ENCODE measurements at places on chromosomes 16 and 17.
A peak's percentile ranks its signal among the peaks of the same experiment; 100 is the strongest.

- peak; percentile 32 for DNase-seq
Observed at GRCh38 chr17:48997827-48998586, 822 bp downstream of the IGF2BP1 start.

DNA sequence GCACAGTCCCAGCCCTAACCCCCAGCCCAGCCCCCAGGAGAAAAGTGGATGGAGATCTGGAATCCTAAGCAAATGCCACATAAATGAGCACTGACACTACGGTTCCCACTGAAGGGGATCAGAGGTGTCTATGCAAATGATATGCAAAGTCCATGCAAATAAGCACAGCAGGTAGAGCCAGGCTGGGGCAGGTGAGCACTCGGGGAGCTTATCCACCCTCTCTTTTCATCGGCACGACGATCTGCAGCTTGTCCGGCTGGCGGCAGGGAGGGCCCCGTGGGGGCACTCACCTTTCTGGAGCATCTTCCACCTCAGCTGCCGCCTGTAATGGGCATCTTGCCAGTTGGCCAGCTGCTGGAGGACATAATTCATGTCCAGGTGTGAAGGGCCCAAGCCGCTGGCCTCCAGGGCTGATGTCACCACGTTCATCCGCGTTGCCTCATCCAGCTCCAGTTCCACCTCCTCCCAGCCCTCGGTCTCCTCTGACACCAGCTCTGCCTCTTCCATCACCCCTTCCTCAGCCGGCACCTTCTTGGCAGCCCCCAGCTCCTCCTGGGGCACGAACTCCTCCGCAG lies 9.9 kb downstream of the HAP1 start:
- no peak for DNase-seq

GRCh38 chr17:67487506-67487905 lies 110.4 kb downstream of the PITPNC1 start:
- DNase-seq = no peak

- DNase-seq = no peak
Observed at GRCh38 chr16:11871193-11871592, 19.9 kb upstream of the RSL1D1 start.

- no peak for DNase-seq
Observed at GRCh38 chr17:21271454-21272183, 12.9 kb upstream of the MAP2K3 start.

- no peak for DNase-seq
Observed at GRCh38 chr16:62738666-62739460, 702.6 kb upstream of the CDH8 start.

- no peak for DNase-seq
Observed at GRCh38 chr16:61792194-61792909, 243.9 kb downstream of the CDH8 start.

GRCh38 chr17:75980188-75981018 lies 1.4 kb downstream of the TEN1 start:
- DNase-seq = no peak

DNA sequence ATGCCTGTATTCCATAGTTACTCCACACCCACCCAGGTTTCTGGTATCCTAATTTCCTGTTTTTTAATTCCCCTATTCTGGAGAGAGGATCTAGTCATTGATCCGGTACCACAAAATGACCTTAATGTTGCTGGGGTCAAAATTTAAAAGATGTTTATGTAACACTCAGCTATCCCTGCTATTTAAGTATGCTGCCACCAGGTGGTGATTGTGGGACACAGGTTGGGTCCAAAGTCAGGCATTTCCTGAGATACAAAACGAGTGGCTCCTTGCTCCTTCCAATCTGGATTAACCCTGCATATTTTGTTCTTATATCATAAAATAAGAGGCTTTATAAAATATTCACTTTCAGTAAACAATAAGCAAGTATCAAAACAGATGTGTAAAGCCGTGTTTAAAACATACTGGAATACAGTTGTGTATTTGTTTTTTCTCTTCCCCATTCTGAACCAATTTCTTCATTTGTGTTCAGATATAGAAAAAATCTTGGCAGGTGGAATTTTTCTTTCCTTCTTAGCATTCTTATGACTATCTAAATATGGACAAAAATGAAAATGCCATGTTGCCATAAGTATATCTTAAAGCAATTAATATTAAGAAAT lies 16.3 kb downstream of the HS3ST4 start:
- no peak for DNase-seq

- no peak for DNase-seq
Observed at GRCh38 chr17:17414341-17414805, 62.4 kb upstream of the MED9 start.

DNA sequence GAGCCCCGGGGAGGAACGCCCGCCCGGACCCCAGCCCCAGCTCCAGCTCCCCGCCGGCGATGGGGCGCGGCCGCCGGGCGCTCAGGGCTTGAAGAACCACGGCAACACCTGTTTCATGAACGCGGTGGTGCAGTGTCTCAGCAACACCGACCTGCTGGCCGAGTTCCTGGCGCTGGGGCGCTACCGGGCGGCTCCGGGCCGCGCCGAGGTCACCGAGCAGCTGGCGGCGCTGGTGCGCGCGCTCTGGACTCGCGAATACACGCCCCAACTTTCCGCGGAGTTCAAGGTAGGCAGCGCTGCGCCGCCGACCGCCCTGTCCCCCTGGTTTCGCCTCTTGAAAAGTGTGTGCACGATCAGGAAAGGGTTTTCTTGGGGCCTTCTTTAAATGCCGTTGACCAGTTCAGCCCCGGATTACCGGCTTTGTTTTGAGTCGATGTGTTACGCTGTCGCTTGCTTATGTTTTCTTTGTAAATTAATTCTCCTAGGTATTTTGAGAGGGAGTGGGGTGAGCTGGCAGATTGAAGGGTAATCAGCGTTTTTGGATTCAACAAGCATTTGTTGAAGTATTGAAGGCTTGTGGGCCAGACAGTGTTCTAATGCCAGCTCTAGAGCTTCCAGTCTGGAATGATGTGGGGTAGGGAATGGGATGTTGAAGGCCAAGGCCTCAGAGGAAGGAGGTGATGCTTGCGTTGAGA lies 681 bp downstream of the USP43 start:
- peak; percentile 22 for DNase-seq

- DNase-seq = peak; percentile 65
Observed at GRCh38 chr16:3173892-3174617, 13.9 kb upstream of the OR1F1 start.

GRCh38 chr16:69112285-69113129 lies 7.1 kb downstream of the HAS3 start:
- peak; percentile 75 for DNase-seq

DNA sequence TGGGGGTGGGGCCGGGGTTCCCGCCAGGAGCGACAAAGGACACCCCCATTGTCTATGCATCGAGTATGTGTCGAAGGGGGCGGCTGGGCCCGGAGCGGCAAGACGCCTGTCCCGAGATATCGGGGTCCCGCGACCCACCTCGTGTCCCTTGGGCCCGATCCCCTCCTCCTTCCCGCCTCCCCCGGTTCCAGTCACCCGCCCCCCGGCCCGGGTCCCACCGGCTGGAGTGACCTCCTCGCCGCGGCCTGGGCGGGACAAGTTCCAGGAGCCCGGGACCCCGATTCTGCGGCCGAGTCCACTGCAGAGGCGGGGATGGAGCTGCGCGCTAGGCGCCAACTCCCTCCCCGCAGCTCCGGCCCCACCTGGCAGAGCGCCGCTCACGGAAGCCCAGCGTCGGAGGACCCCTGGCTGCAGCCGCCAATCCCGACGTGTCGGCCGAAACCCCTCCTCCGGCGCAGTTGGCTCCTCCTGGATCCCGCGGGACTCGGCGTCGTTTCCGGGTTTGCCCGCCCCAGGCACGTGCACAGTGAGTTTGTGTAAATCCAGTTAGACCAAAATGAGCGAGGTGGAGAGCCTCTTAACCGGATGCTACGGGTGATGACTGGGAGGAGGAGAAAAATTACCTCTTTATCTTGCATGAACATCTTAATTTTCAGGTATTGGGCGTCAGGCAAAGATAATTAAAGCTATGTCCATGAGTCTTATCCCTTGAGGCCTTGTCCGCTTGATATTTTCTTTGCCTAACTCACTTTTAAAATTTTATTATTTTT lies at the start of gene NMRAL1:
Gene NMRAL1, minus strand, starts transcription at position 434 of the 770 bp plus-strand sequence. CDS start 493 bp downstream, outside the sequence.
- peak; percentile 85 for DNase-seq

GRCh38 chr16:46885960-46886763 lies 2.0 kb downstream of the GPT2 start:
- no peak for DNase-seq

DNA sequence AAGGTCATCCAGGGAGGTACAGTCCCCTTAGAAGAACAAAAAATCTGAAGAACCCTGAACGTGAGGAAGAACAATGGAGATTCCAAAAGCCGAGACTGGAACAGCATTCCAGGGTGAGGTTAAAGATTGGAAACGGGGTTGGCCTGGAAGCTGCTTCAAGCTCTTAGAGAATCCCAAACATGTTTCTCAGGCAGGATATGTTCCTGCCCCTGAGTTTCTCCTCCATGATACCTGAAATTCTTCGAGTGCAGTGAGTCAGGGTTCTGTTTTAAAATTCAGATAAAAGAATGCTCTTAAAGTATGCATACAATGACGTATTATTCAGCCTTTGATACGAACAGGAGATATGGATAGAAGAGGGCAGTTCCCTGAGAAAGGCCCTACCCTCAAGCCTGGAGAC lies 293.1 kb downstream of the HS3ST3B1 start:
- DNase-seq = no peak

DNA sequence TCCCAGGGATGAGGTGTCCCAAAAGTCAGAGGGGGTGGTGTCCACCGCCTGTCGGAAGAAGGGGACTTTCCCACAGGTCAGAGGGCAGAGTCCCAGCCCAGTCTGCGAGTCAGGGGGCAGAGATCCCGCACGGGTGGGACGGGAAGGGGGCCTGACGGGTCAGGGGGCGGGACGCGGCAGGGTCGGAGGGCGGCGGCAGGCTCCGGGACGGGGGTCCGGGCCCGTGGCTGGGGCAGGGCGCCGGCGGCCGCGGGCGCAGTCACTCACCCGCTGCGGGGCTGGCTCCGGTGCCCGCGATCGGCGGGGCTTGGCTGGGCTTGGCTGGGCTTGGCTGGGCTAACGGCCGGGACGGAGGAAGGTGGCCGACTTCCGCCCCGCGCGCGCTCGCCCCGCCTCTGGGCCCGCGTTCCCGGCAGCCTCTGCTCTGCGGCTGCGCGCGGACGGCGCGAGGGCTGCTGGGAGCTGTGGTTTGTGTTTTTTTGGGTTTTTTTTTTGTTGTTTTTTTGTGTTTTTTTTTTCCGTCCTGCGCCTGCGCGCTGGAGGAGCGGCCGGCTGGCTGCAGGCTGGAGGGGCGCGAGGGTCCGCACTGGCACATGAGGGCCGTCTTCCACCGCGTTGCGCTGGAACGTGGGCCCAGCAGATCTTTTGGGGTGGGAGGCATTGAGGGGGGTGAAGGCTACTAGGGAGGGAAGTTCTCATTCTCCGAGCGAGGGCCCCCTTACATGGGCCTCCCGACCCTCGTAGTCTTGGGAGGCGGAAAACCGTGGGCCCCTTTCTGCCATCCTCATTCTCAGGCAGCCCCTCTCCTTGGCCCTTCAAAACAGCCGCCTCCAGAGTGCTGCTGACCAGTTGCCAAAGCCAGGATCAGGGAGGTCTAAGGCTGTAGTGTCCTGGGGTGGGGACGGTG lies at the start of gene CANT1:
Gene CANT1, minus strand, starts transcription at position 368 of the 907 bp plus-strand sequence. CDS start 12,142 bp downstream, outside the sequence.
- DNase-seq = peak; percentile 96

DNA sequence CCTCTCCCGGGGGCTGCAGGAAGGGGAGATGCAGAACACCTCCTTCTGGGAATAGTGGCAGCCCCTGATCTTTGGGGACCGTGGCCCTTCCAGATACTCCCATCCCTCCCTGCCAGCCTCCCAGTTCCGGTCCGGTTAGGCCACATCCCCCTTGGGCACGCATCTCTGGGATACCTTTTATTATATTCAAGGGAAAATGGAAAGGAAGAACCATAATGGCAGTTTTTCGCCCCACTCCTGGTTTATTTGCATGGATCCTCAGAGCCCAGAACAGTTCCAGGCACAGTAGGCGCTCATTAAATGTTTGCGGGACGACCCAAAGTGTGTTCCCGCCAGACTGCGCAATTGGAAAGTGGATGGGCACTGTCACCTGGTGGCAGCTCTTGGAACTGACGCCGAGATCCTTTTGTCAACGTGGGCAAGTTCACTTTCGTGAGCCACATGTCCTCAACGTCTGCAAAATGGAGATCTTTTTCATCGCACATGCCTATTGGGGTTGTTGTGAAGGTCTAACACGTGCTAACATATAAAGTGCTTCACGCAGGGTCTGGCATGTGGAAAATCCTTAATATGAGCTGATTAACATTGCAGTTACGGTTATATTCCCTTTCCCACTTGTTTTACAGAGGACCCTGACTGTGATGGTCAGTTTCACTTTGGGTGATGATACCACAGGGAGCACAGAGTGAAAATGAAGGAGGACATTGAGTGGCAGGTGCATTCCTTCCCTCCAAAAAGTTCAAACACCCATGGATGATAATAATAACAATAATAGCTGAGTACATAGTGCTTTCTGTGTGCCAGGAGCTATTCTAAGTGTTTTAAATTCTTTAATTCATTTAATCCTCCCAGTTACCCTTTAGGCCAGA lies 1.7 kb upstream of the GPRC5B start:
- peak; percentile 49 for DNase-seq

- no peak for DNase-seq
Observed at GRCh38 chr17:49195751-49196150, 14.6 kb downstream of the GNGT2 start.

DNA sequence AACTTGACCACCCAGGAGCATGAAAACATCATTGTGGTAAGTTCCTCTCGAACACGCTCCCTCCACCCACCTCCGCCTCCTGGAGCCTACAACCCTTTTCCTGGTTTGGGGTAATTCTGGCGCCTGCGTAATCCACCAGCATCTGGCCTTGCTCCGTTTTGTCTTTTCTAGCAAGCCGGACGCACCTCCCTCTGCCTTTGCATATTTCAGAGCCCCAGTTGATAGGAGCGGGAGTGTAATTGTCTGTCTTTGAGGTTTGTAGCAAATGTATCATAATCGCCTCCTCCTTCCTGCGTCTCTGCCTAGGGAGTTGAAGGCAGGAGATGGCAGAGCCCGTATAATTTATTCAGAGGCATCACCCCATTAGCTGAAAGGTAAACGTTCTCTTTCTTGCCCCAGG lies 121.3 kb upstream of the PLCG2 start:
- no peak for DNase-seq

DNA sequence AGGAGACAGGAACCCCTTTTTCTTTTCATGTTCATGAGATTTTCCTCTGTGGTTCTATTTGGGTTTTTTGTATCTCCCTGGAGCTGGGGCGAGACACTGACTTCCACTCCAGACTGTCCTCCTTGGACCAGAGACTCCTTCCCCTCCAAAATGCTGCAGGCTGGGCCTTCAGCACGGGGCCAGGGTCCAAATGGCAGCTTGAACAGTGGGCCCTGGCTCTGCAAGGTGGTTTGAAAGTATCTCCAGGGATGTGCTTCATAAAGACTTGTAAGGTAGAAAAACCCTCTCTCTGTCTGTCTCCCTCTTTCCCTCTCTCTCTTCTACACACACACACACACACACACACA lies 236.1 kb downstream of the ZNF423 start:
- DNase-seq = no peak

DNA sequence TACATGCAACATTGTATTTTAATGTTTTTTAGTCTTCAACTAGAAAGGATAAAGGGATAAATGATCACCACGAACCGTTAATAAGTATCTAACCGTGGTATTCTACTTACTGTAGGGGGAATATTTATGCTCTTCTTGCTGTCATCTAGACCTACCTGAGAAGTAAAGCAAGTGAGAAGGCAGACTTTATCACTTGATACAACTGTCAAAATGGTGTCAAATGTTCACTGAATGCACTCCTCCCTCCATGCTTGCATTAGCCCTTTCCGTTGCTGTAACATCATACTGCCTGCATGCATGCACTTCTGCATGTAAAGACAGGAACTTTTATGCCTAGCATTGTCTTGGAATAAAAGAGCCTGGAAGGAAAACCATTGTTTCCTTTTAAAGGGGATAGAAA lies 298.6 kb upstream of the PMFBP1 start:
- no peak for DNase-seq

GRCh38 chr17:2137342-2138098 lies 82.6 kb downstream of the HIC1 start:
- DNase-seq = peak; percentile 37
